DMS53 (cell line): ENCODE measurements at places on chromosomes 4 and X.
A peak's percentile ranks its signal among the peaks of the same experiment; 100 is the strongest.

DNA sequence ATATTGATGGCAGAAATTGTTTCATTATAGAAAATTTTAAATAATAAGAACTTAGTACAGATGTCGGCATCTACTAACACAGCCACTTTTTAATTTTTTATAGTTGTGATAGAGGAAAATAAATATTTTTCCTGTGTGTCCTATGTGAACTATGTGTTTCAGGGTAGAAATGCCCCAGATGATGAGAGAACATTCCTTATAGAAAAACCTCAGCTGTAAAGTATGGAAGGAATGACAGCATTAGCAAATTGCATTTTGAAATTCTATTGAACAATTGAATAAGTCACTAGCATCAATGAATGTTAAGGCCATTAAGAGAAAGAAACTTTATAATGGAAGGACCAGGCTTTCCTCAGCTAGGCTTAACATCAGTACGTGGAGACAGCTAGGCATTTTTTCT, 149.2 kb downstream of the CFAP299 start:
- no peak for DNase-seq

- no peak for DNase-seq
Measured at GRCh38 chrX:64350521-64350920, 44.7 kb downstream of the MTMR8 start.

DNA sequence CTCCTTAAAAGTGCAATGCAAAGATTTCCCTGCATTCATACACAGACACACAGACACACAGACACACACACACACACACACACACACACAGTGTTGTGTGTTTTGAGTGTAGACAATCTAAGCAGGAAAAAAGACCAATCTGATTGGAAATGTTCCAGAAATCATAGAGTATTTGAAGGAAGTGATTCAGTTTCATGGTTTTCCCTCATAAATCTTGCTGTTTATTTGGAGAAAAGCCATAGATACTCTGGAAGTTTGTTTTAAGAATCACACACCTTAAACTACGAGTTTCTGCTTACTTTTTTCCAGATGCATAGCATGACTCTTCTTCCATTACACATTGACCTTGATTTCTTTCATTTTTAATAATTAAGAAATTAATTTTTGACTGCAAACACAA, 298.5 kb upstream of the BMP3 start:
- no peak for DNase-seq

GRCh38 chr4:88285235-88285653, 883 bp upstream of the PPM1K start:
- DNase-seq: no peak

DNA sequence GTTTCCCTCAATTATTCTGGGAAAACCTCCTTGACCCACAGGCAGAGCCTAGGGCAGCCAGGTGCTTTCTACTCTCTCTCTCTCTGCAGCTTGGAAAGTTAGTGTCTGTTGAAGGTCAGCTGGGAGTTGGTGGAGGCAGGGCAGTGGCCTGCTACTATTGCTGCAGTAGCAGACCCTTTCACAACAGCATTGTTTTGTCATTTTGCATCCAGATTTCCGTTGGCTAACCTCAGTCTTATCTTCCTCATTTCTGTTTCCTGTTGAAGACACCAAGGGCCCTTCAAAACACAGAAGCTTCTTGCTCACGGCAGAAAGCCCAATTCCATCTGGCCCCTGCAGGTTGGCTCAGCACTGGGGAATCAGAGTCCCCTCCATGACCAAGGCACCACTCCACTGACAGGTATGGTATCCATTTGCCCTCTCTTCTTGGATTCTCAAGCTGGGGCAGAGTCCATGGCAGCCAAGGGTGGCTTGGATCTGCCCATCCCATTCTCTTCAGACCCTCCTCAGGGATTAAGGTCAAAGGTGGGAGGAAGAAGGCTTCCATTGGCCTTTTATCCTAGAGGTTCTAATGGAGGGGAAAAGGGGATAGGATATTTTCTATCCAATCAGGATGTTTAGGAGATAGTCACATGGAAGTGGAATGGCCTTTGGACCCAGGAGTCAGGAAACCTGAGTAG, 24.6 kb downstream of the VSIG4 start:
- no peak for DNase-seq

GRCh38 chrX:118047446-118048186, 69.0 kb downstream of the KLHL13 start:
- no peak for DNase-seq

GRCh38 chrX:123185721-123186120, 1.6 kb downstream of the GRIA3 start:
- no peak for DNase-seq

DNA sequence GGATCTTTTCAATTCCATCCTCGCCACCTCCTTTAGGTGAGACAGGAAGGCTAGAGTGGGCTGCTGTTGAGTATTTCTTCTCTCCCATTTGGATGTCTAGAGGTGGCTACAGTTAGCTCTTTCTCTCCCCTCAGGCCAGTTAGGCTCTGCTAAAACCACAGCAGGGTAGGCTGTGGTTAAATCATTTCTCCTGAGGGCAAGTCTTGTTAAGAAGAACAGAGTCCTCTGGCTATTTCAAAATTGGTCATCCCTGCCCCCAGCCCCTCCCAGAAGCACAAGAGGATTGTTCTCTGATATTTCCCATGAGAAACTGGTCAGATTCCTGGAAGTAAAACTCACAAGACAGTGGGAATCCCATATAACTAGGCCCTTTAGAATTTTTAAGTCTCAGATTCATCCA, 1359.5 kb downstream of the TECRL start:
- no peak for DNase-seq

DNA sequence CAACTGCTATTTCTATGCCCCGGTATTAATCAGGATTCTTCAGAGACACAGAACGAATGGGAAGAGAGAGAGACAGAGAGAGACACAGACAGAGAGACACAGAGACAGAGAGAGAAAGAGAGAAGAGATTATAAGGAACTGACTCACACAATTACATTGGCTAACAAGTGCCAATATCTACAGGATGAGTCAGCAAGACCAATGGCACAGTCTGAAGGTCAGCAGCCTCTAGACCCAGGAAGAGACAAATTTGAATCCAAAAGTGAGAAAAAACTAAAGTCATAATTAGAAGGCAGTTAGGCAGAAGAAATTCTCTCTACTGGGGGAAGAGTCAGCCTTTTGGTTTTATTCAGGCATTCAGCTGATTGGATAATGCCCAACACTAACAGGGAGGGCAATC, 187.3 kb downstream of the MAB21L2 start:
- peak; percentile 62 for DNase-seq

GRCh38 chrX:134685668-134686067, 27.4 kb upstream of the PLAC1 start:
- DNase-seq: no peak

GRCh38 chrX:29627833-29628232, 587.5 kb upstream of the MAGEB2 start:
- DNase-seq: peak; percentile 6

DNA sequence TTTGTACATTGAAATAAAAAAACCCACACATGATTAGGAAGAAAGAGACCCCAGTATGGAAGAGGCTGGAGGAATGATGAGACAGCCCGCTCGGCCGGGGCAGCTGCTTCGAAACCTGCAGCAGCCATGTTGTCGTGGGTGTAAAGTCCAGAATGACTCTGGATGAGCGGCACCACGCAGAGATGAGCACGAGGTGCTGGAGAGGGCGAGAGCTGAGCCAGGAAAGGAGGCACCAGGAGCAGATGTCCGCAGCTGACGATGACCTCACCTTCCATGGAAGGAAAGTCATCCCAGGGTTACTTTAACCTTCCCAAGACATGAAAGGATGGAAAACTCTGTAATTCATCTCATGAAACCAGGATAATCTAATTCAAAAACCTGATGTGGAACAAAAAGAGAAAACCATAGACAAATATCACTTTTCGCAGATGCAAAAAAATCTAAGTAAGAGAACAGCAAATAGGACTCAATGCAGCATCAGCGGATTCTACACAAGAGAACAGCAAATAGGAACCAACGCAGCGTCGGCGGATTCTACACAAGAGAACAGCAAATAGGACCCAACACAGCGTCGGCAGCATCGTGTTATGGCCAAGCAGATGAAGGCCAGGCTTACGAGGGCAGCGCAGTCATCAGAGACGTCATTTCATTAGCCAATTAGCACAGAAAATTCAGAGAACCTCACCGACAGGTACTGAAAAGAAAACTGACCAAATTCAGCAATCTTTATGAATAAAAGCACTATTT, 25.9 kb upstream of the SPON2 start:
- peak; percentile 79 for DNase-seq
